ENCODE measurements at places on chromosomes 1 and 21.

DNA sequence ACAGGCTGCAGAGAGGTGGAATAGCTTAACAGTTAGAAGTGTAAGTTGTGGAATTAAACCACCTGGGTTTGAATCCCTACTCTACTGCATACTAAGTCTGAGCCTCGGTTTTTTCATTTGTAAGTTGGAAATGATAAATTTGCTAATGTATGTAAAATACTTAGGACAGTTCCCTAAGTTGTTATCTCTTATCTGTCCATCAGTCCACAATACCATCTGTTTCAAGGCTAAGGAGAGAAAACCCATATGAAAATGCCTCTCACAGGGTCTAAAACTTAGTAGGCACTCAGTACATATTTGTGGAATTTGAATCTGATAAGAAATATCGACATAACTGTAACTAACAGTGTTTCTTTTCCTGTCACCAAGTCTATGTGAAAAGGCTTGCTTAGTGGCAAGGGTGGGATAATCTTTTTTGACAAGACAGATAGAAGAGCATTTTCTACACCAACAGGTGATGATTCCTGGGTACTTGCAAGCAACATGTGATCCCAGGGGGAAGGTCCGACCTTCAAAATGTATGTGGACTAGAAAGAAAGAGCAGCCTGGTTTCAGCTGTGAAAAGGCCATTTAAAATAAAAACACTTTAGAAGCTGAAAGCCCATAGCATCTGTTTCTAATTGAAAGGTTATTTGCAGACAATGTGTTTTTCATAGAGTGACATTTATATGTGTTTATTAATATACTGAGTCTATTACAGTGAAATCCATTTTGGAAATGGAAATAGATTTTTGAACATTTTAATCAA lies 202.9 kb downstream of the HHAT start:
- DNase-seq, result no peak

DNA sequence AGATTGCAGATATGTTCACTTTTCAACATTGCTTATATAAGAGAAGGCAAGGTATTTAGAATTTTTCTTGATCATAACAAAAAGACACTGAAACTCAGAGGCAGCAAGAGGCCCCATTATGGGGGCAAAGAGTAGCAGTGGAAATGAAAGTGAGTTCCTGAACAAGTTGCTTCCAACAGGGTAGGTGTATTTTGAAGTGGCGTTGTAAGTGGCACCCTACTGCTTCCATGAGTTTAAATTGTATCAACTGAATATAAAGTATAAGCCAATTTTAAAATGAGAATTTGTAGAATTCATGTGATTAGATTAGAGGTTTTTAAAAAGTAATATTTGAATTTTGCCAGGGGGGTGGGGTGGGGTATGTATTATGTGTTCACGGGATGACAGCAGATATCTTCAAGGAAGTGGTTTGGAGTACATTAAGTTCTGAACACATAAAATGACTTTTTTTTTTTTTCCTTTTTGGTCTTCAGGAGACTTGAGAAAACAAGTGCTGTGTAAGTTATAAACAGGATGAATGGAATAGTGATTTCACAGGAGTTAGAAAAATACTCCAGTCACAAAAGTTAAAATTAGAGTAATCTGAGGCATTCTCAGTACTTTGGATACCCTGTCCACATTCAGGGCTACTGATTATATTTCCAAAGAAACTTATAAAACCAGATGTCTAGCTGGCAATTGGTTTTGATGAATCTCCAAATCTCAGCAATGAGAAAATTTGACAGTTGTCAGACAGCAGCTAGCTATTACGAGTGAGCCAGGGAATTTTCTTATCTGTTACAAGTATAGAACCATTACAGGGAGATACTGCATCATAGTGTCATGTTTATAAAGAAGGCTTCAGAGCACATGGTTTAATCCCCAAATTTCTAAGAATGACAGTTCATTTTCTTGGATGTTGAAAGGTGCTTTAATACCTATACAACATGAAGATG lies 182.0 kb downstream of the ST6GALNAC3 start:
- no peak for DNase-seq

DNA sequence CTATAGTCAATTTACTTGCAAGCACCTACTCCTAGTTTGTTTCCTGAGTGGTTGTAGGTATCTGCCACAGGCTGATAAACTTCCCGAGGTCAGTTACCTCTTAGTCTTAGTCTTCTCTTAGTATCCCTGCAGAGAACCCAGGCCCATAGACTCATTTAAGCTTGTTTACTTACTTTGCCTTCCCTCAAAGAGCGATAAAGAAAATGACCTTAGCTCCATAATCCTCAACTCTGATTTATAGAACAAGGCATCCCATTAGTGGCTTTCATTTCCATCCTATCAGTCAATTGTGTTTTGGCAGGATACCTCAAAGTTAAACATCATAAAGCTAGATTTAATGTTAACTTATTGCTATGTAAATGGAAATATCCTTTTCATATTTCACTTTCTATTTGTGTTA lies 119.7 kb downstream of the UCHL5 start:
- no peak for DNase-seq

- no peak for DNase-seq
Observed at GRCh38 chr1:226641671-226642231, 93.2 kb downstream of the STUM start.

GRCh38 chr1:198523182-198523950 lies 17.1 kb downstream of the ATP6V1G3 start:
- DNase-seq, result no peak

DNA sequence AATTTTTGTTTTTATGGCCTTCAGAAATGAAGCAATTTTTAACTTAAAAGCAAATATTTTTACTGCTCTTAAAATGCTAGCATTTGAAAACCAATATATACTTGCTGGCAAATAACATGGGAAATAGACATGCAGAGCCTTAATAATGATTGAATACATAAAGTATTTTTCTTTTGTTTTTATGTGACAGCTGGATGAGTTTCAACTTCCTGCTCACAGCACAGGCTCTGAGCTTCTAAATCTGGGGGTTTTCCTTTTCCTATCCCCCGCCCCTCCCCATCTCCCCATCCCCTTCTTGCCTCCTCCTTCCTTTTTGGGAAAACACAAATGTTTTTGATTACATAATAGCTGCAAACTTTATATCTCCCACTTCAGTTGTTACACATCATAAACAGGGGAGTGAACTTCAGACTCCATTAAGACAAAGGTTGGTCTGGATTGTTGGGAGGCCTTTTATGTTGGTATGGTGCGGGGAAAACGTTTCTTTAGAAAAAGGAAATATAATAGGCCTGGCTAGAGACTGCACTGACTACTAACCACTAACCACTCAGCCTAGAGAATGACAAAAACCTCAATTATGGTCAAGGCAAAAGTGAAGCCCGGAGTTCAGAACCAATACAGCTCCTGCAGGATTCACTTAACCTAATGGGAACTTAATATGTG lies 116.1 kb upstream of the GORAB start:
- no peak for DNase-seq

DNA sequence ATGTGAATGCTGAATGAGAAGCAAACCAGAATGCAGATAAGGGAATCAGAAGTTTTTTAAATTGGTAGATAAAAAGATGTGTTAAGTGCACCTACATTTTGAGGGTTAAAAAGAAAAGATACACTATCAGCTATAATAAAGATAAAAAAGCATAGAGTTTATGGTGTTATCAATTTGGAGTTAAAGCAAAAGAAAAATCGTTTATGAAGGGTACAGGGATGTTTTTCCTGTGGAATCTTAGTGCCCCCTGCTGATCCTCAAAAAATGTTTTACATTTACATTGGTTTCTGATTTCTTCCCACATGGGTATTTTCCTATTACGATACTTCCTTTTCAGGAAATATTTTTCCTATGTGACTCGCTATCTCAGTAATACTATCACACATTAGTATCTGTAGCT lies 293.5 kb downstream of the MRPL39 start:
- DNase-seq, result no peak

GRCh38 chr1:231613419-231614349 lies 12.9 kb upstream of the DISC1 start:
- DNase-seq, result no peak

- DNase-seq, result no peak
Observed at GRCh38 chr1:88118176-88118845, 565.8 kb upstream of the PKN2 start.

- DNase-seq, result no peak
Observed at GRCh38 chr1:247914941-247915662, 5.0 kb upstream of the OR2T8 start.

- DNase-seq, result no peak
Observed at GRCh38 chr1:109625601-109626560, 6.2 kb downstream of the AMPD2 start.

DNA sequence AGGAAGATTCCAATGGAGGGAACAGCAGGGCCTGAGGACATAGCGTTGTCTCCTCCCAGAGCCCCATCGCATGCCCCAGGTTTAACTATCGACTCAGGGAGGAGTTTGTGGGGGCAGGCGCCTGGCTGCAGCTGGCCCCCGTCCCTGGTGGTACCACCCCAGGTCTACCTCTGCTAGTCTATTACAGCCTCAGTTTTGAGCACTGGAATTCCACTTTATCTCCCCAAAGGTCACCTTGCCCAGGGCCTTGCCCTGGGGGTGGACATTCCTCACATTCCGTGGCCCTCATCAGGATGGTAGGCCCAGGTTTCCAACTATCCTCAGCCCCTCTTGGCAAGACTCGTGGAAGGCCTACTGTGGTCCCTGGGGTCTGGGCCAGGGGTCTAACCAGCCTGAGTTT lies 65.4 kb upstream of the SSBP3 start:
- no peak for DNase-seq

- no peak for DNase-seq
Observed at GRCh38 chr1:36709869-36710481, 227.3 kb upstream of the CSF3R start.

GRCh38 chr21:17387030-17387617 lies 125.7 kb upstream of the CXADR start:
- peak; percentile 3 for DNase-seq
